ENCODE measurements at places on chromosomes 7 and 10.
A peak's percentile ranks its signal among the peaks of the same experiment; 100 is the strongest.

- no peak for DNase-seq
These were observed 93.2 kb downstream of the SVIL start for GRCh38 chr10:29541422-29542210.

DNA sequence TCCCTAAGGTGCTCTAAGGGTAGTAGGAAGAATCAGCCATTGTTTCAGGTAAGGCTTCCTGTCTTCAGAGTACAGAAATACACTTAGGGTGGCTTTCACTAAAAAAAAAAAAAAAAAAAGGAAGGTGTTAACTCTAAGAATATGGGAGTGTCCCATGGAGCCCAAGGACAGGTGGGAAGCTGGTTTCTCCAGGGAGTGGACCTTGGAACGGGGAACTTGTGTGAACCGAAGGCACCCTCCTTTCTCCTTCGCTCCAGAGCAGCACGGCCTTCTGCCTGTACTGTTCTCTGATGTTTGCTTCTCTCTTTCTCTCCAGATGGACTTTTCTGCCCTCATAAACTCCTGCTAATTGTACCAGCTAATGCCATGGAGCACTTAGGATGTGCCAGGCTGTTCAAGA is 6.2 kb downstream of the OPALIN start:
- no peak for DNase-seq

- peak; percentile 92 for DNase-seq
These were observed 52.2 kb downstream of the UNC5B start for GRCh38 chr10:71264345-71265200.

DNA sequence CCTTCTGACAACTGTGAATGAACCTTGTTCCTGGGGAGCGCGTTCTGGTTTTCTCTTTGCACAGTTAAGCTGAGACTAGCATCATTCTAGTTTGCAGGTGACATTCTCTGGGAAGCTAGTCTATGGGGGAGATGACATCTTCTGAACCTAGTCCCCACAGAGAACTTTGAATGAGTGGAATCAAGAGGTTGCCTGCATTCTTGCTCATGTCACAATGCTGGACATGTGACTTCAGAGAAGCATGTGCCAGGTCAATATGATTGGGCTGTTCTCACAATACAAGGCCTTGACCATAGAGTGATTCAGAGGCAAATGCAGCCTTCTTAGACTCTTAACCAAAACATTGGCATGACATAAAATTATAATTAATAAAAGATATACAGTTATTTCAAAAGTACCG is 22.1 kb downstream of the KLLN start:
- no peak for DNase-seq

- DNase-seq: no peak
These were observed 11.3 kb upstream of the RNF216 start for GRCh38 chr7:5792792-5793191.

Measured in NCI-H1436 treated with DMSO at 0.1 percent for 48 hours (cell line).